ENCODE measurements at places on chromosomes 6 and 20.

DNA sequence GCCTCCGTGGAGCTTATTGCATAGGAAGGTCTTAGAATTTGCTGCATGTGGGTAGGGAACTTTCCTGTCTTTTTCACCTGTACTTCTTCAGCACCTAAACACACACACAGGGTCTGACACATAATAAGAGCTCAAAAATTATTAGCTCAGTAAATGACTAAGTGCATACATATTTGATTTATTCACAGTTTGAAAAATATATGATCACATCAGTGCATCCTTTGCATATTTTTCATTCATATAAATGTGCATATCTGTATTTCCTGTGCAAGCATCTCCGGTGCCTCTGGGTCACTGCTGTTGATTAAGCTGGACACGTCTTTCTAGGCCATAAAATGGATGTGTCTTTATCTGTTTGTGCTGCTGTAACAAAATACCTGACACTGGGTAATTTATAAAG is 234.7 kb downstream of the UST start:
- no peak for DNase-seq

DNA sequence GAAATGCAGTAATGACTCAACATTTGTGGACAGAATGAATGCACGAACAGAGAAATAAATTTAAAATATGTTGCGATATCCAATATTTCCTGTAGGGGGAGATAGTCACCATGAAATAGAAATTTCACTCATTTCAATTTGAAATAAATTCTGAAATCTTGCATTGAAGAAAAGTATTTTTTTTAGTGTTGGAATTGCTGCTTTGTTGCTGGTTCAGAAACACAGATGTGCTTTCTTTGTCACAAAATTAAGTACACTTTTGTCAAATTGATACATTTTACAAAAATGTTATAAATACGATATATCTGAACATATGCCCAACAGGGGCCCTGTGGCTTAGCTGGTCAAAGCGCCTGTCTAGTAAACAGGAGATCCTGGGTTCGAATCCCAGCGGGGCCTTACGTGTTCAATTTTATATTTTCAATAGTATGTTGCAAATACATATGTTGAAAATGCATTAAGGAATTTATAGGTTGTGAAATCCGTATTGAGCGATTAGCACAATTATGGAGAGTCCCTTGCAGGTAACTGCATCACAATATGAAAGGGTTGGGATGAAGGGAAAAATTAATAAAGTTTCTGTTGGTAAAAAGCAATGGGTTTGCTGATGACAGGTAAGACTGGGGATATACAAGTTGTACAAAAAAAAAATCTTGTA is 85.4 kb upstream of the PRSS16 start:
- no peak for DNase-seq

GRCh38 chr20:63224412-63225081 is 8.6 kb upstream of the YTHDF1 start:
- no peak for DNase-seq

DNA sequence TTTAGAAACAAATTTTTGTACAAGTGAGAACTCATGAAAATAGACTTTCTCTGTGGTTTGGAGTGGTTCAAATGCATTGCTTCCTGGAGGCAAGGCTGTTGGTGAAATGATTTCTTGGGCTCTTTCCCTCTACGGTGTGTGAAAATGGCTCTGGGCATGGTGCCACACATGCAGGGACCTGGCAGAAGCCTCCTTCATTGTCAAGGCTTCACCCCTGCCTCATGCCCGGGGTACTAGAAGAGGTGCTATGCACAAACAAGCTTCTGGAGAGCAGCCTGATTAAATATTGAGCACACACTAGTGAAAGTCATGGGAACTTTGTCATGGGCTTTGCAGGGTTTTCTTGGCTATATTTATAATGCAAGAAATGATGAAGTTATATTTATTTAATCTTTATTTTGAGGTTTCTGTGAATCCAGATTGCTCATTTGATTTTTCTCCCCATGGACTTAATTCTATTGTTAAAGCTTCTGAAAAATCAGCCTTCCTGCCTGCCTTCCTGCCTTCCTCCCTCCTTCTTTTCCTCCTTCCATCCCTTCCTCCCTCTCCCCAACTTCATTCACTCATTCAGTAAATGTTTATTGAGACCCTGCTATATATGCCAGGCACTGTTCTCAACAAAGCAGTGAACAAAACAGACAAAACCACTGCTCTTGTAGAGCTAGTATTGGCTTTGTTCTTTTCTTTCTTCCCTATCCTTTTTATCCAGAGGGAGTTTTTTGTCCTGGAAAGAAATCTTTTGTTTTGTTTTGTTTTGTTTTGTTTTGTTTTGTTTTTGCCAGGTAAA is 21.0 kb downstream of the C6orf89 start:
- DNase-seq: no peak

DNA sequence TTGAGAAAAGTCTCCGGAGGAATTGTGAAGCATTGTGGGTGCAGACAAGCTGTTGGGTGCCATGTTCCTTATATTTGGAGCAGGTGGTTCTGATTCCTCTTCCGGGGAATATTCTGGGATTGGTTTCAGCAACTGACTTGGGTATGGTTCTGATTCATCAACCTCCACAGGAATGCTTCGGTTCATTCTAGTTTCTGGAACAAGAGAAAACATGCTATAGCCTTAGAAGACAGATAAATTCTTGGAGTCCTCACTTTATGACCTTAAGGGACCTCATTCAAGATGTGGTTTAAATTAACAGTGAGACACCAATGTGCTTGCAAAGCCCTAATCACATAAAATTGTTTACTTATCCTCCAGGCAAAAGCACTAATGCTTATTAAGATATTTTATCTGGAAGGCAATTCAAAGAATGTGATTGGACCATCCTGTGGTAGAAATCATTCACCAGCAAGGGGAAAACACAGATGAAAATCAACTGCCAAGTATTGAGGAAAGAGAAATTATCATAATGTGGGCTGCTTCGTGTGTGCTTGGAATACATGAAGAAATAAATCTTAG is 13.7 kb downstream of the TRAF3IP2 start:
- no peak for DNase-seq

DNA sequence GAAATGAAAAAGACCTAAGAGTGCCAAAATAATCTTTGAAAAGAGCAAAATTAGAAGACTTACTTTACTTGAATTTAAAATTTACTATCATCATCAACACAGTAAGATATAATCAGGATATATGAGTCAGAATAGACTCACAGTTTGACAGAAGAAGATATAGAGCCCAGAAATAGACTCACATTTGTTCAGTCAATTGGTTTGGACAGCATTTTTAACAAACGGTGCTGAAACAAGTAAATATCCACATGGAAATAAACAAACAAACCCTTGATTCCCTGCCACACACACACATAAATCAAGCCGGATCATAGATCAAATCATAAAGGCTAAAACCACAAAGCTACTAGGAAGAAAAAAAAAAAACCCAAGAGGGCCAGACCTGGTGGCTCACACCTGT is 291.1 kb downstream of the ADGRG6 start:
- no peak for DNase-seq

GRCh38 chr6:129114636-129115391 is 231.9 kb downstream of the LAMA2 start:
- no peak for DNase-seq

GRCh38 chr6:140907235-140907634 is 1225.5 kb upstream of the GJE1 start:
- DNase-seq: no peak

DNA sequence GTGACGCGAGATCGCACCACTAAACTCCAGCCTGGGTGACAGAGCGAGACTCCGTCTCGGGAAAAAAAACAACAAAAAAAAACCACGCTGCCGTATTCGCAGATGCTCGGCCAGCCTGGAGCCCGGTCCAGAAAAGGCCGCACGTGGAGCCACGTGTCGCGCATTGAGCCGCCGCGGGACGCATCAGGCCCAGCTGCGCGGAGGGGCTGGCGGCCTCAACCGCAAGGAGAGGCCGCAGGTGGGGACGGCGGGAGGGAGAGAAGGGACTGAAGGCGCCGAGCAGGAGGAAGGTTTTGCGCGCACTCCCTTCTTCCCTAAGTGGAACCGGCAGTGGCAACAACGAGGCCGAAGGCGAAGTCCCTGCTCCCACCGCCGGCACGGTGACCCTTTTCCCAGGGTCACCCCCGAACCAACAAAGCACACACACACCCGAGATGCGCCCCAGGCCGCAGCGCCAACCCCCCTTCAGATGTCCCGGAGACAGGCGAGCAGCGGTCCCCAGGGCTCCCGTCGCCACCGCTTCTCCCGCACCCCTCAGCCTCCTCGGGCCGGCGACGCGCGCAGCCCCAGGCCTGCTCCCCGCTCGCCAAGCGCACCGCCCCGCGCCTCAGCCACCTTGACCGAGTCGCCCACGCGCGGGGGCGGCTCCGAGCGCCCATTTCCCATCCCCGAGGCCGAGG is 681 bp downstream of the SYCP2 start:
- DNase-seq: no peak

GRCh38 chr20:63366390-63367365 is 5.5 kb upstream of the CHRNA4 start:
- DNase-seq: no peak

DNA sequence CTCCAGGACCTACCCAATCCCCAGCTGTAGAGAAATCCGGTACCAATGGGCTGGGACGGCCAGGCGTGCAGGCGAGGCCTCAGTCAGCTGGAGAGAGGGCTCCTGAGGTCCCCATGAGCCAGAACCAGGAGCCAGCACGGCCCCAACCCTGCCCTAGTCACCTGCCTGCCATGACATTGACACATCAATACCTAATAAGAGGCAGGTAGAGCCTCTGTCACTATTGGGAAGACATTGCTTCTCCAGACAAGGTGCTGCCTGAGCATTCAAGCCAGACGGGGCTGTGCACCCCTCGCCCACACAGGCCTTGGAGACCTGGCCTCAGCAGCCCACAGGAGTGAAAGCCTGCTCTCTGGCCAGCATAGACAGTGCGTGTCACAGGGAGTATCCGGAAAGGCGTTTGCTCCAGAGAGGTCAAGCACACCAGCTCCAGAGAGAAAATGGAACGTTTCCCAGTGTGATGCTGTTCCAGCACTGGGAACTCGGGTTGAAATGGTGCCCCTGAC is 3.5 kb downstream of the DLL1 start:
- DNase-seq: no peak

Data from stimulated activated CD4-positive, alpha-beta T cell treated with anti-CD3 and anti-CD28 coated beads, Interleukin-1b, Interleukin-23, amount 100 ng/mL, for 1 hour (primary cell).